IMR-90 (cell line): ENCODE measurements at places on chromosomes 6 and 20. TPM values are rescaled to one million over a fixed set of nuclear protein-coding genes. Genes with fewer than 3 reads are reported as not detected.
A peak's percentile ranks its signal among the peaks of the same experiment; 100 is the strongest.

Gene TRIM15
- polyA plus RNA-seq = not detected in 2 replicates

Gene ATP9A
- 10.4 and 10.6 TPM in 2 replicates for polyA plus RNA-seq

- H3K4me1 ChIP-seq = no peaks in the 10 kb centered on the region
- H3K27ac ChIP-seq = no peak overlapping the region
- H3K36me3 ChIP-seq = no peaks in the 10 kb centered on the region
- no peak overlapping the region for H3K4me3 ChIP-seq
Measured at GRCh38 chr6:37492991-37493660, 6.6 kb downstream of the CCDC167 start.

DNA sequence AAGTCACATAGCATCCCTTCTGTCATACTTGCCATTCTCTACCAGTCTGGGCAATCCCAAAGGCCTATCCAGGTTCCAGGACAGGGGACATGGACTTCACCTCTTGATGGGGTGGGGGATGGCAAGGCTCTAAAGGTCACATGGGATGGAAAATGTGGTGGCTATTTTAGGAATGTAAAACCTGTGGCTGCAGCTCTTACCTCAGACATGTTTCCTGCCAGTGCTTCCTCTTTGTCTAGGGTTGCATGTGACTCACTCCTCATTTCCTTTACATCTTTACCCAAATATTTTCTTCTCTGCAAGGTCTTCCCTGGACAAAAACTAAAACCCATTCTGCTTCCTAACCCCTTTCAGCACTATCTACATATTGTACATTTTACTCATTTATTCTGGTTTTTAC is 135.7 kb downstream of the BTBD3 start:
- H3K27me3 ChIP-seq = no peaks in the 10 kb centered on the region
- H3K4me3 ChIP-seq = no peak overlapping the region
- no peaks in the 10 kb centered on the region for H3K36me3 ChIP-seq
- peaks cover 5% of the 10 kb centered on the region for H3K4me1 ChIP-seq
- peak; percentile 77 for DNase-seq

DNA sequence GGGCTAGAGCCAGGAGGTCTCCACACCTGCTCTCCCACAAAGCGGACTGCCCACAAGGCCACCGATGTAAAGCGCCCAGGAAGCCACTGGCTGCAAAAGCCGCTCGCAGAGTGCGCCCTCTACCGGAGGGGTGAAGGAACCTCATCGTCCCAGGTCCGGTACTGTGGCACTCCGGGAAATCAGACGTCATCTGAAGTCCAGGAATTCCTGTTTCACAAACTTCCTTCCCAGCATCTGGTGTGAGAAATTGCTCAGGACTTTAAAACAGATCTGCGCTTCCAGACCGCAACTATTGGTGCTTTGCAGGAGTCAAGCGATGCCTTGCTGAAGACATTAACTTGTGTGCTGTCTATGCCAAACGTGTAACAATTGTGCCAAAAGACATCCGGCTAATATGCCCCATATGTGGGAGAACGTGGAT is 115.1 kb upstream of the ARID1B start:
- peaks cover 7% of the 10 kb centered on the region for H3K4me1 ChIP-seq
- no peak for DNase-seq
- H3K27ac ChIP-seq = no peak overlapping the region
- H3K36me3 ChIP-seq = no peaks in the 10 kb centered on the region
- no peak overlapping the region for H3K4me3 ChIP-seq

GRCh38 chr6:118598324-118598723 is 50.2 kb downstream of the PLN start:
- H3K27ac ChIP-seq = no peak overlapping the region
- no peak for DNase-seq
- no peaks in the 10 kb centered on the region for H3K27me3 ChIP-seq
- H3K4me1 ChIP-seq = no peaks in the 10 kb centered on the region
- no peak overlapping the region for H3K4me3 ChIP-seq
